Activated CD4-positive, alpha-beta T cell treated with anti-CD3 and anti-CD28 coated beads for 48 hours (primary cell): ENCODE measurements at places on chromosomes 16 and 17.

GRCh38 chr16:23122144-23122543 lies 27.1 kb downstream of the USP31 start:
- DNase-seq, result no peak

DNA sequence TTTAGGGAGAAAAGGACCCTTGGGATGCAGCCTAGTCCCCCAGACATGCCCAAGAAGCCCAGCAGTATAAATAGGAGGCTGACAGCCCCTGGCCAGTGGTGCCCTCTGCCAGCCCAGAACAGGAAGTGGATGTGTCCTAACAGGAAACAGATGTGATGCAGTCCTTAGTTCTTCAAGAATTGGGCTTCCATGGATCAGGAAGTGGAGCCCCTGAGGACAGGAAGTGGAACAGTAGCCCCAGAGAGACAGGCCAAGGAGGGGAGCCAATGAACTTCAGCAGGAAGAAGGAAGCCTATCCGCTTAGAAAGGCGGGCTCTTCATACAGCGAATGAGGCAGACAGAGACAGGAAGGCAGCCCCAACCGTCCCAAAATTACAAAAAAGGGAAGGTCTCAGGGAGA lies 7.2 kb downstream of the CTF1 start:
- DNase-seq, result no peak

- DNase-seq, result no peak
Observed at GRCh38 chr17:67290711-67291291, 45.8 kb upstream of the HELZ start.

DNA sequence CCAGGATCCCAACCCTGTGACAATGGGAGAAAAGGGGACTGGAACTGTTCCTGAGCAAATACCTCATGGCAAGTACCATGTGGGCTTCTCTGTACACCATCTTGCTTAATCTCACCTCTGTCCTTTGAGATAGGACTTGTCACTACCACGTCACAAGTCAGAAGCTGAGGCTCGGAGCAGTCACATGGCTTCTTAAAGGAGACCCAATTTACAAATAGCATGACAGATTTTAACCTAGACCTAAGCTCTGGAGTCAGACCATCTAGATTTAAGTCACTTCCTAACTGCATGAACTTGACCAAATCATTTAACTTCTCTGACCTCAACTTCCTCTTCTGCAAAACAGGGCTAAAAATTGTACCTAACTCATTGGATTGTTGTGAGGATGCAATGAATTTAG lies 36.0 kb upstream of the CCL1 start:
- no peak for DNase-seq

DNA sequence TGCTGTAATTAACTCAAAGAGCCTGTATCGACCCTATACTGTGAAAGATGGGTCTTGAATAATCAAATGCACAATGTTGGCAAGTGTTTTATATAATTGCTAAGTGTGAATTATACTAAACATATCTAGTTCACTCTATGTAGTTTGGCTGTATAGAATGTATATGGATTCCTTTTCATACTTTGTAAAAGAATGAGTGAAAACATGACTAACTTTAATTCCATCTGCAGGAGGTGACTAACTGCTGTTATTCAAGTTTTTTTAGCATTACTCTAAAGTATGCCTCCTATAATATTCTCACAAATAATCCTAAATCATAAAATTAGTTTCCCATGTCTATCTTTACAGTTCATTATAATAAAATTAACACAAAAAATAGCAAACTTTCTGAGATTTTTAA lies 394.0 kb upstream of the MON1B start:
- DNase-seq, result no peak

GRCh38 chr16:82504836-82505235 lies 121.9 kb upstream of the CDH13 start:
- no peak for DNase-seq

DNA sequence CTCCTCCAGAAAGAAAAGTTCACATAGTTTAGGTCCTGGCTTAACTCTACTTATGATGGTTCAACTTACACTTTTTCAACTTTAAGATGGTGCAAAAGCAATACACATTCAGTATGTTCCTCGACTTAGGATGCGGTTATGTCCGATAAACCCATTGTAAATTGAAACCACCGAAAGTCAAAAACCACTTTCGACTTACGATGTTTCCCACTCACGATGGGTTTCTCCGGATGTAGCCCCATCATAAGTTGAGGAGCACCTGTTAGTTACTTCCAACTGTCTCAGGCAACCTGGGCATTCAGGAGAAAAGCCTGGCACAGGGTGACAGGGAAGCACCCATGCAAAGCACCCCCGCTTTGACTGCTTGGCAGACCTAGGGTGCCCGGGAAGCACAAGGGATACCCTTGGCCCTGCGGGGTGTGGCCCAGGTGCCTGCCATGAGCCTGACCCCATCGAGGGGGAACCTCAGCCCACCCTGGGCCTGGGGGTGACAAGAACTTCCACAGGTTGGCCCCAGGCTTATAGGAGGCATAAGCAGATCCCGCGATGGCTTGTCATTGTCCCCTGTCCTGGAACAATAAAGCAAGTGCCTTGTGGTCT lies 14.0 kb downstream of the UNC119 start:
- DNase-seq, result no peak

DNA sequence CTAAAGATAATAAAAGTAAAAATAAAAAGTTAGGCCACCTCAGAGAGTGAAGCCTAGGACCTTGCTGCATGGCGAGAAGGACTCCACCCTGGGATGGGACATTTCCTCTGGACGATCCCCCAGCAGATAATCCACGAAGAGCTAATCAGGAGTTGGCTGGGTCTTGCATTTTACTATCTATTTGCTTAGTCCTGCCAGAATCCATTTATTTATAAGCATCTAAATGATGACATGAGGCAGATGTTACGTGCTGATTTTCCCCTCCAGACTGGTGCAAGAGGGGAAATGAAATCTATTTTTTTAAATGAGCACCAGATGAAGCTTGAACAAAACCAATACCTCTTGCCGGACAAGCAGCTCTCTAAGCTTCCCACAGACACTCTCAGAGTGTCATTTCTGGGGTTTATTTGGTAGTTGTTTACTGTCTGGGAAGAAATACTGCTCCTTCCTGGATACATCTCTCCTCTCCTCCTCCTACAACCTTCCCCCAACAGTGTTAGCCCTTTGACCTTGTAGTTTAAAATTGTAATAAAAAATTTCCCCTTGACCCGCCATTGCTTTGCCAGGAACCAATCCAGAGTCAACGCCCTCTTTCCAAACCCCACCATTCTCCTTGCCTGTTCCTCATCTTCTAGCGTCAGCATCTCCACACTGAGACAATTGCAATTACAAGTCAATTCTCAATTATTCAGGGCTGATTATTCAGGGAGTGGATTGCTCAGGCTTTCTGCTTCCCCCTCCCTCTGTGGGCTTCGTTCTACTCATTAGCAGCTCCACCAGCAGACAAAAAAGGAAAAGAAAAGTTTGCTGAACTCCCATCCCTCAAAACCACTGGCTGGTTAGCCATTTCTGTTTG lies 63.0 kb downstream of the GSG1L start:
- no peak for DNase-seq

- DNase-seq, result peak; percentile 46
Observed at GRCh38 chr17:80558046-80558445, 13.4 kb downstream of the RPTOR start.

GRCh38 chr17:44095647-44096496 lies 25.3 kb downstream of the G6PC3 start:
- DNase-seq, result no peak

- DNase-seq, result no peak
Observed at GRCh38 chr16:84467256-84467655, 37.2 kb downstream of the MEAK7 start.

DNA sequence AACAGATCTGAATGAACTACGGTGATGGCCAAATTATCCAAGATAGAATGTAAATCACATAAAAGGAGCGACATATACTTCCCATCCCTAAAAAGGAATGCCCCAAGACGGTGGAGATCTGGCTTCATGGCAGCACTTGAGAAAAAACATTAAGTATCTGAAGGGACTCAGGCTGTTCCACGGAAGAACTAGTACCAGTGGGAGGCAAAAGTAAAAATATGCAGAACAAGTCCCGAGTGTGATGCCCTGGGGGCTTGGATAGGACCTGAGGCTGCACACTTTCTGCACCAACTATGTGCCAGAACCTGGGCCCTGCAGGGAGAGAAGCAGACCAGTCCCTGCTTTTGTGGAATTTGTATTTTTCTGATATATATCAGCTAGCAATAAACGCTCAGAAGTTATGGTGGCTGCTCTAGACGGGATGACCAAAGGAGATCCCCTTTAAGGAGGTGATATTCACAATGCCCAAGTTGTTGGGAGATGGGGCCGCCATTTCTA lies 539 bp upstream of the CKLF start:
- DNase-seq, result peak; percentile 32

DNA sequence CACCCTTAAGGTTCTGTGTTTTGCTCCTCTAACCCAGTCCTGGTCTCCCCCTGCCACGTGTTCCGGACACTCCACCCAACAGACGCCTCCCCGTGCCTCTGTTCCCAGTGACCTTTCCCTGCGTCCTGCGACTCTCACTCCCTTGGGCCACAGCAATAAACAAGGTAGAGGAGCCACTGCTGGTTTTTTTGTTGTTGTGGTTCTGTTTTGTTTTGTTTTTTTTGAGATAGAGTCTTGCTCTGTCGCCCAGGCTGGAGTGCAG lies 3.7 kb upstream of the NPW start:
- DNase-seq, result no peak

DNA sequence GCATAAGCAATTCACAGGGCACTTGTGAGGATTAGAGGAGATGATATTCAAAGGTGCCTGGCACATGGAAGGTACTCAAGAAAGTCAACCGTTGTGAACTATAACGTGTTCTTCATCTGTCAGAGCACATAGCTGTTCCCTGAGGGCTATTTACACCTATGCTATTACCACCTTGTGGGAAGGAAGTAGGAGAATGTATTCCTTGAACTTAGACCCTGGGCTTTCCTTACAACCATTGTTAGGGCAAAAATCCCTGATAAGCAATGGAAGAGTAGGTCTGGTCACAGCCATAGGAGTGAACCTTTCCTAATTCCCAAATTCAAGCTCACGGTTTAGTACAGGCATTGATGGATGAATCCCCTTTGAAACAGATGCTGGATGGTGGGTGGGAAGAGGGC lies 188.6 kb downstream of the HAPSTR1 start:
- no peak for DNase-seq

DNA sequence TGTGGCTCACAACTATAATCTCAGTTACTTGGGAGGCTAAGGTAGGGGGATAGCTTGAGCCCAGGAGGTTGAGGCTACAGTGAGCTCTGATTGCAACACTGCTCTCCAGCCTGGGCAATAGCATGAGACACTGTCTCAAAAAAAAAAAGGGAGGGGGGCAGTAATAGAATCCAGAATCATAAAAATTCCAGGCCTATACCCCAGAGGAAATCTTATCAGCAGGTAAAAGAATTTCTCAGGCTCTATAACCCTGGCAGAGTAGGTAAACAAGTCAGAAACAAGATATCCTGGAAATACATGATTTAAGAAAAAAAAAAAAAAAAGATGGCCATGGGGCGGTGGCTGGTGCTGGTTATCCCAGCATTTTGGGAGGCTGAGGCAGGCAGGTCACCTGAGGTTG lies 12.9 kb downstream of the SPAG9 start:
- DNase-seq, result no peak

- DNase-seq, result no peak
Observed at GRCh38 chr16:8649829-8650554, 24.4 kb upstream of the ABAT start.

DNA sequence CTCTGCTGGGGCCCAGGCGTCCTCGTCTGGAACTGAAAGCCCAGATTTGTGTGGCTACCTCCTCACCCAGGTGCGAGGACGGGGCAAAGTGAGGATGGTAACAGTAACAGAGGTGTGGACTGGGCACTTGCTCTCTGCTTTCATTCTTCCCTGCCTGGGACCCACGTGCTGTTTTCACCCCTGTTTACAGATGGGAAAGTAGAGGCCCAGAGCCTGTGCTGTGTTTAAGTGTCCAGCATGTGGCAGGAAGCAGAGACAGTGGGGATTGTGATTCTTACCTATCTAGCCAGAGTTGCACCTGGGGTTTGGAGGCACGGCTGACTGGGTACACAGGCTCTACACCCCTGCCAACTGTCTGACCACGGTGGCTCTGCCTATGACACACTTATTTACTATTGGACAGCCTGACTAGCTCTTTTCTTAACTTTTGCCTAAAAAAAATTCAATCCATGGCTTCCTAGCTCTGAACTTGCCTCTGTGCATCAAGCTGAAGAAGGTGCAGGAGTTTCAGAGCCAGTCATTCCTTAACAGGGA lies 155.4 kb downstream of the CLEC16A start:
- no peak for DNase-seq

DNA sequence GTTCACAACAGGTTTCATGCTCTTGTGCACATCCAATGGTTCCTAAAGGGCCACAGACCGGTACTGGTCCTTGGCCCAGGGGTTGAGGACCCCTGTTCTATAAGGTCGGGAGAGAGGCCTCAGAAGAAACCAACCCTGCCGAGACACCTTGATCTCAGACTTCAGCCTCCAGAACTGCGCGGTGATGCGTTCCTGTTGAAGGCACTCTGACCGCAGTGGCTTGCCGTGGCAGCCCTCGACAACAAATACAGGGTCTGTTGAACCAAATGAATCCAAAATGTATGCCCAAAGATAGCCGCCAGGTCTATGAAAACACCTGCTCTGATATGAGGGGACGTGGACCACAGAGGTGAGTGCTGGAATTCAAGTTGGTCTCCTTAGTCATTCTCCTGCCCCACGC lies 389.8 kb downstream of the SEC14L1 start:
- DNase-seq, result no peak

DNA sequence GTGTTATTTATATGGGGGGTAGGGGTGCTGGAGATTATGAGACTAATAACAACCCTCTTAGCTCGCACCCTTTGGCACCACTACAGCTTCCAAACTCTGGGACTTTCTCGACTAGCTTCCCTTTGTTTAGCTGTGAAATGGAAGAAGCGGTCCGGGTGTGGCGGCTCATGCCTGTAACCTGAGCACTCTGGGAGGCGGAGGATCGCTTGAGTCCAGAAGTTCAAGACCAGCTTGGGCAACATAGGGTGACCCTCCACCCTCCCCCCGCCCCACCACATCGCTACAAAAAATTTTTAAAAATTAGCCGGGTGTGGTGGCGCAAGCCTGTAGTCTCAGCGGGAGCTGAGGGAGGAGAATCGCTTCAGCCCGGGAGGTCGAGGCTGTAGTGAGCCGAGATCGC lies 814 bp upstream of the CDH3 start:
- DNase-seq, result no peak

GRCh38 chr16:21194771-21195301 lies 16.5 kb downstream of the ZP2 start:
- DNase-seq, result no peak

DNA sequence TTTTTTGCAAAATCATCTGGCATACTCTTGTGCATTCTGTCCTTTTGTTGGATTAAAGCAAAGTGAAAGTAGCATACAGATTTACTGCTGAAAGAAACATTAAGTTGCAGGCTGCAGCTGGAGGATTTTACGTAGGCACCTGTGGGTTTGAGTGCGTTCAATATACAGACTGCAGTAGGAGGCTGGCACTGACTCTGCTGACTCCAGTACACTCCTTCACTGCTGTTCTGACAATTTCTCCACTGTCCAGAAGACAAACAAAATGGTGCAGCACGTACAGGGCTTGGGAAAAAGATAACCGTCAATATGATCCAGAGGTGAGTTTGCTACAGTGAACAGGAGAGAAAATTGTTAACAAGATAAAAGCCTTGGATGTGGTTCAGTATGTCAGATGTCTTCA lies 73.3 kb downstream of the TANC2 start:
- DNase-seq, result no peak

- no peak for DNase-seq
Observed at GRCh38 chr16:83574388-83574787, 233.4 kb upstream of the HSBP1 start.
